ENCODE measurements at places on chromosomes 4 and X. TPM values are rescaled to one million over a fixed set of nuclear protein-coding genes. Genes with fewer than 3 reads are reported as not detected.

LGI2 gene
- total RNA-seq = 0.05 TPM

GRCh38 chr4:87977521-87978278 lies 2.2 kb downstream of the SPP1 start:
- DNase-seq = no peak

GRCh38 chrX:64994131-64994798 lies 18.0 kb upstream of the ZC4H2 start:
- no peak for DNase-seq

GRCh38 chrX:148069759-148070503 lies 88.8 kb downstream of the FMR1NB start:
- DNase-seq = no peak

DNA sequence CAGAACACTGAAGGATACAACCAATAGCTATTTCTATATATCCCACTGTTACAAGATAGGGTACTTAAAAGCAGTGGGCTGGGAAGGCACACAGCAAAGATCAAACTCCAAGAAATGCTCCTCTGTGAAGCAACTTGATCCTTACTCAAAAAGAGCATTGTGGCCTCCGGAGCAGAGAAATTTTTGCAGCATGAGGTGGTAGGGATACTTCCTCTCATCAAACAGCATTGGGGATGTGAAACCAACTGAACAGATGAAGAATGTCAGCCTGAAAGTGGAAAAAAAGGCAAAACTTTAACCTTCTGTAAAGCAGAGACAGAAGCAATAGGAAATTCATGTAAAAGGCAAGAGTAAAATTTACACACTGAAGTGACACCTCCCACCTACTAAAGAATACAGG lies 92.2 kb downstream of the HUWE1 start:
- DNase-seq = no peak

DNA sequence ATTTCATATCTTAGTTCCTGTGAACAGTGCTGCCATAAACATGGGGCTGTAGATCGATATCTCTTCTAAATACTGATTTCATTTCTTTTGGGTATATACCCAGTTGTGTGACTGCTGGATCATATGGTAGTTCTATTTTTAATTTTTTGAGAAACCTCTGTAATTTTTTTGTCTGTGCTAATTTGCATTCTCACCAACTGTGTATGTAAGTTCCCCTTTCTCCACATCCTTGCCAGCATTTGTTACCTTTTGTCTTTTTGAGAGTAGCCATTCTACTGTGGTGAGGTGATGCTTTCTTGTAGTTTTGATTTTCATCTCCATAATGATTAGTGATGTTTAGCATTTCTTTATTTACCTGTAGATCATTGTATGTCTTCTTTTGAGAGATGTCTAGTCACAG lies 2086.5 kb upstream of the TENM3 start:
- no peak for DNase-seq

TREX2 gene
- total RNA-seq = 6.3 TPM

GRCh38 chr4:15006416-15007024 lies 4.2 kb downstream of the CPEB2 start:
- DNase-seq = no peak

GRCh38 chrX:1178580-1179057 lies 33.8 kb downstream of the CRLF2 start:
- DNase-seq = no peak

- no peak for DNase-seq
Measured at GRCh38 chr4:6563935-6564645, 10.9 kb upstream of the MAN2B2 start.

UCP1 gene
- total RNA-seq = not detected

- DNase-seq = peak; percentile 51
Measured at GRCh38 chr4:112296949-112297880, at the start of gene ALPK1. ALPK1 (plus strand) TSS chr4:112297369.

XAGE1A gene
- 29.7 TPM for total RNA-seq

DNA sequence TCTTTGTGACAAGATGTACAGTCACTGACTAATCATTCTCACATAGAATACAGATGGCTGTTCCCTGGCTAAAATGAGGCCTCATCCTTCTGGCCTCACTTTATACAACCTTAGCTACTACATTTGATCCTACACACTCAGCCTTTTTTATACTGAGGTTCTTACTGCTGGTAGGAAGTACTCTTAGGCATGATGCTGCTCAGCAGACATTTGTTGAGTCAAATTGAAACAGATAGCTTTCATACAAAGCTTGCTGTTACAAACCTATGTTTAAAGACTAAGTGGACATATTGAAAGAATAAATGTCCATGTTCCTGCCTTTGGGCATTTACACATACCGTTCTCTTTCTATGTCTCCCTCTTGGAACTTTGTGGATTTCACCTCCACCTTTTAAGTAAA lies 154.9 kb downstream of the NPFFR2 start:
- DNase-seq = no peak

- no peak for DNase-seq
Measured at GRCh38 chr4:119211867-119212233, 663 bp upstream of the USP53 start.

PCDH11X gene
- total RNA-seq = 0.14 TPM

DNA sequence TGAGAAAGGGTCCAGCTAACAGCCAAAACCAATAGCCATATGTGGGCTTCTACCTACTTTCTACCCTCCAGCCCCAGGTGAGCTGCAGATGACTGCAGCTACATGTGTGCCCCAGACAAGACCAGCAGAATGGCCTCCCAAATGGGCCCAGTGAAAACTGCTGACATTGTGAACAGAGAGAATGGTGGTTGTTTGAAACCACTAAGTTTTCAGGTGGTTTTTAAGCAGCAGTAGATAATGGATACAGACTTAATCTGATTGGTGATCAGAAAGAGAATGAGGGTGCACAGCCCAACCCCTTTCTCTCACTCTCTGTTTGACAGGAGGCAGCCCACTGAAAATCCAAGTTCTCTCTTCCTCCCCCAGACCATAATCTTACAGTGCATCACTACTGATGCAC lies 42.5 kb upstream of the BBS12 start:
- no peak for DNase-seq

PDLIM3 gene
- 139 TPM for total RNA-seq

- DNase-seq = no peak
Measured at GRCh38 chr4:184355111-184355604, 119.2 kb downstream of the IRF2 start.

DNA sequence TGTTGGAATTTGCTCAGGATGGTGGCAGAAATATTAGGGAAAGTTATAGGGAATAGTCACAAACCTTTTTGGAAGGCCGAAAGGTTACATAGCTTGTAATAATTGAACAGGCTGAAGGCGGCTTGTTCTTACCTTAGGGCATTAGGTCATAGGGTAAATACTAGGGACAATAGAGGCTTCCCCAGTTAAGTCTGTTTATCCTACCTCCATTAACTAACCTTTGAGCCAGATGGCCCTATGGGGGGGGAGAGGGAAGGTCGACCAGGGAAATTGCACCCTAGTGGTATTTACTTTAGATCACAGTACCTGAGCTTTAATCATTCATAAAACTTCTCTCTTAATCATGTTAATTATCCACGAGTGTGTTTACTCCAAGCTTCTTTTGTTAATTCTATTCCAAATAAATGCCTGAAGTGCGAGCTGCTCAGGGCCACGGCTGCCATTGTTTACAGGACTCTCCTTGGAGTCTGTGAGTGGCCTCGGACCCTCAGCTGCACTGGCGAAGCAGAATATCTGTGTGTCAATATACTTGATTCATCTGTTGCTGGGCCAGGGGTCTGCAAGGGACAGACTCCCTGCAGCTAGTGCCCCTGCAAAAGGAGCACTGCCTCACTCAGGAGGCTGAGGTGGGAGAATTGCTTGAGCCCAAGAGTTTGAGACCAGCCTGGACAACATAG lies 22.9 kb downstream of the PAGE2 start:
- no peak for DNase-seq

- no peak for DNase-seq
Measured at GRCh38 chr4:106584337-106584989, 215.9 kb upstream of the GIMD1 start.

DMRTC1 gene
- total RNA-seq = 0.73 TPM

- DNase-seq = no peak
Measured at GRCh38 chr4:188722911-188723310, 583.7 kb downstream of the TRIML1 start.

GRCh38 chr4:17718471-17718870 lies 63.0 kb downstream of the FAM184B start:
- DNase-seq = peak; percentile 22

DNA sequence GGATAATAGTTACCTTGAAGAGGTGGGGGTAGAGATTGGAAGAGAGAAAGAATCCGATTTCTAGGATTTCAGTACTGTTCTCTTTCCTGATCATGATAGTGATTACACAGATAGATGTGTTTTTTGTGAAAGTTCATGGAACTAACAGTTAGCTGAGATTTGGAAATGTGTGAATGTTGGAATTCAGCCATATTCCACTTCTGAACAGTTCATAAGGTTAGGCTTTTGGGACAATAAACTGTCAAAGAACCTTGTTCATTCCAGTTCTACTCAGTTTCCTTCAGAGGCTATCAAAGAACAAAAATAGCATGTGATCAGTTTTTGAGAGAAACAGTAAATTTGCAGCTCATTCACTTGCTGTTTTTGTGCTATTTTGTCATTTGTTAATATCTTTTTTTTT lies 43.6 kb downstream of the RUFY3 start:
- DNase-seq = no peak

DNA sequence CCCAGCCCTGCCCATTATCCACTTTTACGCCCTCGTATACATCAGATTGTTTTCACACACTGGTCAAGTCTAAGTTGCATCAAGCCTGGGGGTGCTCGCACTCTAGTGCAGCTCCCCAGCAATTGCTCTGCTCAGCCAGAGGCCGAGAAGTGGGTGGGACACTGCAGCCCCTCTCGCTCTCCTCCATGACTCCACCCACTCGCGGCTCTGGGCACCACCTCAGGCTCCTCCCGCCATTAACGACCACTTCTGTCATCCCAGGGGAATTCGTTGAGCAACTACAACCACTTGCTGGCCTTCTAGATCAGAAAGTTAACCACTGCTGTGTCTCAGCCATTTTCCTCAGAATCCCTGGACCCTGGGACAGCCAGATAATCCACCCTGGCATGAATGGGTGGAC lies 53.6 kb downstream of the ETNPPL start:
- DNase-seq = no peak

RRH gene
- 0.27 TPM for total RNA-seq

- DNase-seq = no peak
Measured at GRCh38 chr4:138407329-138407728, 165.2 kb upstream of the SLC7A11 start.

ADH7 gene
- 0.64 TPM for total RNA-seq

GRCh38 chr4:13355111-13355880 lies 128.8 kb downstream of the RAB28 start:
- DNase-seq = no peak

DNA sequence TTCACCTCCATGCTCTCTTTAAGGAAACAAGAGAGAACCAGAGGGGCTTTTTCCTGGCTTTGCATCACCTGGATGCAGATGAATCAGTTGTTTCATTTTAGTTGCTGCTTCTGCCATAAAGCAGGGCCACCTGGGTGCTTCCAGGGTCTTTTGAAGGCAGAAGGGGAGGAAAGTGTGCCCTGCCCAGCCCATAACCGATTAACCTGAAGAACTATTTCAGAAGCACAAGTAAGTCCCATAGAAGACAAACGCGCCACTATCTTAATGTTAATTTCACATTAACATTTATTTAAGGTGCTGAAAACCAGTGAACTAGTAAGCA lies 32.1 kb downstream of the IRF2 start:
- no peak for DNase-seq

GRCh38 chrX:120671963-120672362 lies 42.1 kb upstream of the C1GALT1C1 start:
- DNase-seq = no peak

DNA sequence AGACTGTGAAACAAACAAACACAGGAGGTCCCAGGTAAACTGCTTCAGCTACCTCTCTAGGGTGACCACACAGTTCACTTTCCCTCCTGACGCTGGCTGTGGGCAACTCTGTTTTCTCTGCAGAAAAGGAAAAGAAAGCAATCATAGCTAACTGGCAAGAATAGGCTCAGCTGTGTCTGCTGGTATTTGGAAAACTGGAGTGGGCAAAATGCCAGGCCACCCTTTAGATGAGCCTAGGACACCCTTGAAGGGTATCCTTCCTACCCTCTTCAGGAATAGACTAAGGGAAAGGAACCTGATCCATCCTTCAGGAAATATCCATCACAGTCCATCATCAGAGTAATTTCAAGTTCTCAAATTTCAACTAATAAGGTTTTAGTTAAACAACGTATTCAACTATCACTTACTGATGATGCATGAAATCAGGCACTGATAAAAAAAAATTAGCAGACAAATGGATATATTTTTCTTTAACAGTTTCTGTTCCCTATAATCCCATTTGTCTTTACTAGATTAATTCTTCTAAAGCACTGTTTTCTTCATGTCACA lies 60.9 kb downstream of the CAMK2D start:
- DNase-seq = no peak

Data from prostate gland (tissue), 2 donors.